Activated CD4-positive, alpha-beta T cell treated with anti-CD3 and anti-CD28 coated beads, Interleukin-2, amount 10 ng/mL, durations not matched to agents 7 days and 5 days (primary cell): ENCODE measurements at places on chromosomes 2 and 18.

GRCh38 chr18:68467957-68468356, 247.0 kb downstream of the TMX3 start:
- DNase-seq, result no peak

DNA sequence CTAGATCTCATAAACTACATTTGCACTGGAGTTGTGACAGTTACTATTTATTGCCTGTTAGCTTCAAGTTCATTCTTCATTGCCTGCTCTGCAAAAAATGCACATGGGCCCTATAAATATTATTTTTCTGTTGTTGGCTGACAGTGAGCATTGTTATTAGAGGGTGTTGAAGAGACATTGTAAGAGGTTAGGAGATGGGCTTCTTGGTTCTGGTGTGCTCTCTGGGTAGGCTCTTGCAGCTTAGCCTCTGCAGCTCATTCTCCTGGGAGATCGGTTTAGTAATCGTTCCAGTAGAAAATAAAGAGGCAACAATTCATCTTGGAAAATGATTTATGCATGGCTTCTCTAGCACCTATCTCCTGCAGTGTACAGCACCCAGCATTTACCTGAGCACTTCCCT, 113.8 kb upstream of the SCN7A start:
- DNase-seq, result no peak

DNA sequence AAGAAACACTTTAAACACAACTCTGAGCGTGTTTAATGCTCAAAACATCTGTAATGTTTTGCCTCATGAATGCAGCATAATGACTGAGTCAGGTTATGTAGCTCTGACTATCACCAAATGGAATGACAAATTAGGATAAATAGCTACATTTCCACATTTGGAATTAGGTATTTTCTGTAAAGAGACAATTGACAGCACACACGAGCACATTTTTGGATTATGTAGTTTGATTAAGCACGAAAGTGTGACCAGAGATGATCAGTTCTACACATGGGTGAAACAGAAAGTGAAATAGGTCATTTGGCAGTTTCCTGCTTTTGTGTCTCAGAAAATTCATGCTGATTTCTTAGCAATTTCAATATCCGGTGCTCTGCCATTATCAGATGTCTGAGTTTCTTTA, 29.0 kb downstream of the LPIN1 start:
- peak; percentile 37 for DNase-seq

GRCh38 chr2:54867457-54867856, 144.0 kb downstream of the EML6 start:
- DNase-seq, result no peak

- peak; percentile 72 for DNase-seq
Measured at GRCh38 chr2:96801005-96801785, 14.9 kb upstream of the CNNM3 start.

DNA sequence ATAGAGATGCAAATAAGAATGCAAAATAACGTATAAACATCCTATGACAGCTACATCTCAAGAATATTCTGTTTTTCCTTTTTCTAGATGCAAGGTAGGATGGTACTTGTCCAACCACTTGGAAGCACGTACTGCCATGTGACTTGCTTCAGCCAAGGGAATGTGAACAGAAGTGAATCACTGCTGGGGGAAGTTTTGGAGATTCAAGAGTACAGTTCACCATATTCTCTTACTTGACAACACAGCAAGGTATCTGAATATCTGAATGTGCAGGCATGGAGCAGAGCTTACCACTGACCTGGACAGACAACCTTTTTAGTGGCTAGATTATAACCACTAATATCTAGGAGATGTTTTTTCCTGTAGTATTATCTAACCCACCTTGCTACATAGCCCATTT, 53.0 kb downstream of the TRIP12 start:
- DNase-seq, result no peak

GRCh38 chr2:162490761-162491470, 147.0 kb downstream of the GCA start:
- DNase-seq, result no peak

- DNase-seq, result peak; percentile 63
Measured at GRCh38 chr2:25165992-25166875, 2.1 kb downstream of the POMC start.

DNA sequence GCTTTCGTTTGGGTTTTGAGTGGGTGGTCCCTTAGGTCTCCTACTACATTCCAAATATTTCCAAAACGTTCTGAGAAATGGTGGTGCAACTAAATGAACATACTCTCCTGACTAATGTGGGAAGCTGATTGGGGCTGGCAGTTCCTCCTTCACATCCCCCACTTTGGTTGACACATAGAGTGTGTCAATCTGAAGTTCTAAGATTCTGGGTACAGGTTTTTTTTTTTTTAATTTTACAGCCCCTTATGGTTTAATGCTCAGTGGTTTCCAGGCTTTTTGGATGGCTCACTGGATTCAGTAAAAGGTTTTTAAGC, 58.4 kb upstream of the ITGB6 start:
- no peak for DNase-seq

GRCh38 chr2:226995625-226996041, 159.8 kb downstream of the RHBDD1 start:
- no peak for DNase-seq

DNA sequence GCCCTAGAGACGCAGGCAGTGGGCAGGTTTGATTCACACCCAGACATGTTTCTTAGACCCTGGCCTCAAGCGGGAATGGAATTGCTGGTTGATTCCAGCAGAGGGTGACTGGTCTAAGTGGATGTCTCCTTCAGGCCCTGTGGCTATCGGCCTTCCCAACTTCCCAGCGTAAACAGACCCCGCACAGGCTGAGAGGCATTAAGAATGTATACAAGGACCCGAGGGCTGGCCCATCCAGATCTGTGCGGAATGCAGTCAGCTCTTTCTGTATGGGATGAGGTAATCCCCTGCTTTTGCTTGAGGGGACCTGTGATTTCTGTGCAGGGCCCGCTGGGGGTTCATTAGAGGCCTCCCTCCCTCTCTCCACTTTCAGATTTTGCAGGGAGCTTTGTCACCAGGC, 6.5 kb downstream of the ACKR3 start:
- no peak for DNase-seq

DNA sequence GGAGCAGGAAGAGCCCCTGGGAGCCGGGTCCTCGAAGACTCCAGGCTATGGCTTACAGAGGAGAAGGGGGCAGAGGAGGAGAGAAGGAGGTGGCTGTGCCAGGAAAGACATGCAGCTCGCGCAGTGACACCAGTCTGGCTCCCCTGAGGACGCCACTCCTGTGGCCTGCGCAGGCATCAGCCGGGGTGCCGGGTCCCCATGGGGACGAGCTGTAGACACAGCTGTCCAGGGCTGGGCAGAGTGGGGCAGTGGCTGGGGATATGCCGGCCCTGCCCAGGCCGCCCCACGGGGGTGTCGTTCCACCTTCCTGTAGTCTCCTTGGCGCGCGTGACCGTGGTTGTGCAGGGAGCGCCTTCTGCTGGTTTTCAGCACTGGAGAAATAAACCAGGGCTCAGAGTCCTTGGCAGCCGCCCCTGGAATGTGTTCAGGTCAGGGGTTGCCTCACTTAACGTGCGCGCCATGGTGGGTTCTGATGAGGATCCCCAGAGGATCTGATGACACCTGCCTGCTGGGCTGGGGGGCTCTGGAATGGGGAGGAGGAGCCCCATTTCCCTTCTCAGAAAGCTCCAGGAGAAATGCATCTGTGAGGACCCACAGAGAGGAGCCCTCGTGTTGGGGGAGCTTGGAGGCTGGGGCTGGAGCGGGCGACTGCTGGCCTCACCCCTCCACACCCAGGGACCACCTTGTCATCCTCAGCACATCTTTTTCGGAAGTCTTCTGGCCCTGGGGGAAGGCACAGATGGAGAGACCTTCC, 26.7 kb downstream of the RAMP1 start:
- DNase-seq, result no peak

DNA sequence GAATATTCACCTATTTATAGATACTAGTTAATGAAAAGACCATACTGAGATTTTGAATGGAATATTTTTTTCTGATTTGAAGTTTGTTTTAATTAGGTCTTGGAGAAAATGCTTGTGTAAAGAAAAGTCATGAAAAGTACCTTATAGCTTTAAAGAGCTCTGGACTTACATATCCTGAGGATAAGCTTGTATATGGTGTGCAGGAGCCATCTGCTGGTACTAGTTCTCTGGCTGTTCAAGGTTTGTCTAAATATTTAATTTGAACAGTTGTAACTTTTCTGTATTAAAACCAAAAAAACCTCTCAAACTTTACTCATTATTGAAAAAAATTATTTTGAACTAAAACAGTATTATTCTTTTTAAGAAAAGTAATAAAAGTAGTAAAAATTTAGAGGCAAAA, 50.1 kb downstream of the UBR3 start:
- DNase-seq, result no peak

GRCh38 chr2:233107011-233107410, 46.9 kb downstream of the INPP5D start:
- DNase-seq, result no peak

- no peak for DNase-seq
Measured at GRCh38 chr2:189851174-189851826, 67.0 kb downstream of the PMS1 start.
